ENCODE measurements at places on chromosomes 1 and 21. TPM values are rescaled to one million over a fixed set of nuclear protein-coding genes. Genes with fewer than 3 reads are reported as not detected.

Gene GSTM5
- total RNA-seq = 5.8 TPM

Gene LAMC2
- total RNA-seq = 27.6 TPM

Gene MAN1C1
- 5.2 TPM for total RNA-seq

Gene IGSF9
- not detected for total RNA-seq

Gene MMP23B
- 11.0 TPM for total RNA-seq

Gene FMO5
- total RNA-seq = 1.3 TPM

Gene OR2L5
- not detected for total RNA-seq

Gene FCAMR
- not detected for total RNA-seq

Gene ELAPOR1
- 0.64 TPM for total RNA-seq

Gene CDCA8
- 6.1 TPM for total RNA-seq

Gene S100A7A
- total RNA-seq = not detected

Gene AMY2B
- total RNA-seq = 3.5 TPM

Gene ASPM
- 19.6 TPM for total RNA-seq

Gene OR6K3
- total RNA-seq = not detected

Gene MTARC2
- total RNA-seq = 4.2 TPM

Gene KRTAP13-2
- total RNA-seq = not detected

Gene BTF3L4
- total RNA-seq = 76.4 TPM

Gene LAPTM5
- total RNA-seq = not detected

Gene OVAAL
- not detected for total RNA-seq

Gene CR2
- not detected for total RNA-seq

Gene CLCA2
- 0.43 TPM for total RNA-seq

Gene OR10J5
- total RNA-seq = not detected

Gene FCRLA
- total RNA-seq = 0.86 TPM

Gene GPR25
- not detected for total RNA-seq

Gene KRTAP19-1
- total RNA-seq = not detected

Gene TRIM62
- total RNA-seq = 3.9 TPM

Gene SPRR1B
- total RNA-seq = not detected

Gene C2CD2
- 25.0 TPM for total RNA-seq

Gene SPATA45
- total RNA-seq = 0.43 TPM
